ENCODE measurements at places on chromosomes 7 and 10.

DNA sequence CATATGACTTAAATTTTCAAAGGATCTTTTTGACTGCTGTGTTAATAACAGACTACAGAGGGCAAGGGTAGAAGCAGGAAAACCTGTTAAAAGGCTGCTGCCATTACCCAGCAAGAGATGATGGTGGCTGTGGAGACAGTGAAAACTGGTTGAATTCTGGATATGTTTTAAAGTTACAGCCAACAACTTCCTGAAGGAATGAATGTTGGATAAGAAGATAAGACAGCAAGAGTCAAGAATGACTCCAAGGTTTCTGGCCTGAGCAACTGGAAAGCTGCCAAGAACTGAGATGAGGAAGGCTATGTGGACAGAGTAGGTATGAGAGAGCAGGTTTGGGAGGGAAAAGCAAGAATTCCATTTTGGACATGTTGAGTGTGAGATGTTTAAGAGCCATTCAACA is 19.1 kb downstream of the CNOT4 start:
- no peak for DNase-seq

GRCh38 chr7:126750207-126750911 is 502.4 kb downstream of the GRM8 start:
- DNase-seq = no peak

- no peak for DNase-seq
Observed at GRCh38 chr10:87987206-87987605, 123.8 kb downstream of the PTEN start.

DNA sequence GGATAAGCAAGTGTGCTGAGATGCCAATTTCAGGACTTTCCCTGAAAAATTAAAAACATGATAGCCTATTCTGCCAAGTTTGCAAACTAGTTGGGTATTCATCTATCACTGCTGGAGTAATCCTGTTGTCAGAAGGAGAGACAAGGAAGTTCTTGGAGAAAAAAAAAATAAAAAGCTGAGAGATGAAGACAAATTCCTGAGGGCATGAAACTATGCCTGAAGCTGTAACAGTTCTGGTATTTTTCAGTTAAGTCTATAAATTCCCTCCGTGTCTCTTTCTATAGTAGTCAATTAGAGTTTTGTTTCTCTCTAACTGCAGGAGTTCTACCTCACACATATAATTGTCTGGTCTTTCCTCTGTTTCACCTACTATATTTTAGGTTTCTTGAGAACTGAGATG is 95.7 kb downstream of the DGKB start:
- no peak for DNase-seq

DNA sequence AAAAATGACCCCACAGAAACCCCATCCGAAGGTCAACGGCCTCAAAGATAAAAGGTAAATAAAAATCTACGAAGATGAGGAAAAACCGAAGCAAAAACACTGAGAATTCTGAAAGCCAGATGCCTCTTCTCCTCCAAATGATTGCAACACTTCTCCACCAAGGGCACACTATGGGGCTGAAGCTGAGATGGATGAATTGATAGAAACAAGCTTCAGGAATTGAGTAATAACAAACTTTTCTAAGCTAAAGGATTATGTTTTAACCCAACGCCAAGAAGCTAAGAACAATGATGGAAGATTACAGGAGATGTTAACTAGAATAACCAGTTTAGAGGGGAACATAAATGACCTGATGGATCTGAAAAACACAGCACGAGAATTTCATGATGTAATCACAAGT is 127.8 kb downstream of the MACC1 start:
- DNase-seq = no peak

DNA sequence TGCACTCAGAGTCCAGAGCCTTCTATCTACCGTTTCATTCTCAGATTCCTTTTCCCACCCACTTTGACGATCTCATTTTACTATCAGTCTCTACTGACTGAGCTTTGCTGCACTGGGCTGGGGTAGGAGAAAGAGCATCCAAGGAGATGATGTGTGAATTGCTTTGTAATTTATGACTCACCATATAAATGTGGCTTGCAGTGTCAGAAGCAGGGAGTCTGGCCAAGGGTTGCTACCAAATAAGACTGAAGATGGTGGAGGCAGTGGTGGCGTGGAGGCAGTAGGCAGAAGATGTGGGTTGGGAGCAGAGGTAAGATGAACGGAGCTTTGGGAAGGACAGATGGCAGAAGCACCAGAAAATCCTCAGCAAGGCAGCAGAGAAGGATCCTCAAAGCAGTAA is 73.3 kb upstream of the AGK start:
- no peak for DNase-seq

DNA sequence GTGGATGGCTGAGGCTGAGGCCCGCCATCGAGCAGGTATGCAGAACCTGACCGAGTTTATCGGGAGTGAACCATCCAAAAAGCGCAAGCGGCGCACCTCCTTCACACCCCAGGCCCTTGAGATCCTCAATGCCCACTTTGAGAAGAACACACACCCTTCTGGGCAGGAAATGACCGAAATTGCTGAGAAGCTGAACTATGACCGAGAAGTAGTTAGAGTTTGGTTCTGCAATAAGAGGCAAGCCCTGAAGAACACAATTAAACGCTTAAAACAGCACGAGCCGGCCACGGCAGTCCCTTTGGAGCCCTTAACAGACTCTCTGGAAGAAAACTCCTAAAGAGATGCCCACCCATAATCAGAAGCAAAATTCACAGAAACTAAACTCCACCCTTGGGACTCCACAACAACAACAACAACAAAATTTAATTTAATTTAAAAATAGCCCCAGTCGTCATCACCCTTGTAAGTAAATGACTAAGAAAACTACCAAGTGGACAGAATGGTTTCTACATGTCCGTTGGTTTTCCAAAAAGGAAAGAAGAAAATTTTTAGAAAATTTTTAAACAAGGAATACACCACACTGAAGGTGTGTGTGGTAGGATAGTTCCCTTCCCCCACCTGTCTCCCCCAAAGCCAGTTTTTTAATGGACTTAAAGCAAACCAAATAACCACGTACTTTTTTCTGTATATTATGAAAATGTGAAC is 101.7 kb upstream of the YAE1 start:
- DNase-seq = no peak

DNA sequence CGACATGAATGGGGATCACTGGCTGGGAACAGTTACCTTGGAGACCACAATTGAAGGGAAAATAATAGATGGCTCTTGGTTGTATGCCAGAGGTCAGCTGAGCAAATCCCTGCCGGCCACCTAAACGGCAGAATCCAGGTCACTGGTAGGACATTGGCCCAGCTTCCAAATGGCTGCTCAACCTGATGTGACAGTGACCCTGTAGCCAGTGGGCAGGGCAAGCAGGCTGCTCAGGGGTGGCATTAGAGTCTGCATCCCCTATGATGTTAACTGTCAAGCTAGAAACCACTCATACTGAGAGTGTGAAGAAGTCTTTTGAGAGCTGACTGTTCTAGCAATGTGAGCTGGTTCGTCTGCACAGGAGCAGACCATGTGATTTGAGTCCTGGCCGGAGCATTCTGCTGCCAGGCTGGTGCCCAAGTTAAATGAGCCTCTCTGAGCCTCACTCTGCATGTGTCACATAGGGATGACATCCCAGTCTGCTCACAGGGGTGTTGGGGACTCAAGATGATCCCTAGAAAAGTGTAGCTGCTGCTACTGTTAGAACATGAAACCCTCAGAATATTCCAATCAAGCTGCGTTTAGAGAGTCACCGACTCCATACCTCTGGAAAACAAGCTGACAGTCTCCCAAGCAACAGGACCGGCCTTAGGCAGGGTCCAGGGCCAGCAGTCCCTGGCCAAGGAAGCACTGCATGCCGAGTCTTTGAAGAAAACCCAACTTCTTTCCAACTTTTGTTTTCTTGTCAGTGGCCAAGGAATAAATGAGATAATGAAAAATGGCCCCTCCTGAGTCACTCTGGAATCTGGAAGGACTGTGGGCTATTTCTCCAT is 69.7 kb downstream of the VWA2 start:
- DNase-seq = no peak

- DNase-seq = no peak
Observed at GRCh38 chr10:69007260-69007659, 18.7 kb downstream of the KIFBP start.

- no peak for DNase-seq
Observed at GRCh38 chr7:6258440-6259182, 13.8 kb downstream of the CYTH3 start.

- DNase-seq = no peak
Observed at GRCh38 chr10:77494327-77494726, 143.3 kb downstream of the KCNMA1 start.

GRCh38 chr10:44258019-44258418 is 126.9 kb downstream of the CXCL12 start:
- DNase-seq = no peak

DNA sequence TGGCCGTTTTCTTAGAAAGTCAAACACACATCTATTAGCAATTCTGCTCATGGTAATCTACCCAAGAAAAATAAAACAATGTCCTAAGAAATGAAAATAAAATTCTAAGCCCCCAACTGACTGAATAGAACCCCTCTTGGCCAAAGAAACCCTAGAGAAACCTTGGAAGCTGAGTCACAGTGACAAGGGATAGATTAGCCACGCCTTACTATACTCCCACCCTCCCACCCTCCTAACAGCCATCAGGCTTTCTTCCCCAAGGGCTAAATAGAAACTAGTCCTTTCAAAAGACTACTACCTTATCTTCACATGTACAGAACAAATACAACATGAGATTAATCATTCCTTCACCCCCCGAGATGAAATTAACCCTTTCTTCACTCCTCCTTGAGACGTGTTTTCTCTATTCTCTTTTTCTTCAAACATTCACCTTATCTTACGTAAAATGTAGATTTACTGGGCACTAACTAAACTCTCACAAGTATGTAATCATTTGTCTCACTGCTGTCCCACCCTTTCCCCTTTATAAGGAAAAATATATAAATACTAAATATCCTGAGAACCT is 57.5 kb downstream of the HTR7 start:
- no peak for DNase-seq

GRCh38 chr7:106329971-106330733 is 45.4 kb upstream of the NAMPT start:
- DNase-seq = no peak

DNA sequence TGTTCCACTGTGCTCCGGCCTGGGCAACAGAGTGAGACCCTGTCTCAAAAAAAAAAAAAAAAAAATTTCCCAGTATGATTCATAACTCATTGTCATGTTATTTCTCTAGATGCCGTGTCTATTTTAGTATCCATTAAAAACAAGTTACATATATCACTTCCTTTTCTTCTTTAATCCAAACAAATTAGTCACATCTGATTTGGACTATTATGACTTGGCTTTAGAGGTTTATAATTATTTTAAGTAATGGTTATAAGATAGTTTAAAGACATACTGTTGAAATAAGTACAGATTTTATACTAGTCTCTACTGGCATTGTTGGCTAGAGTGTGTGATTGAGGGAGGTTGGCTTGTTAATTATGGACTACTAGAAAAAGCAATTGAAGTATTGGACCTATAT is 53.3 kb downstream of the ZMYND11 start:
- DNase-seq = no peak

DNA sequence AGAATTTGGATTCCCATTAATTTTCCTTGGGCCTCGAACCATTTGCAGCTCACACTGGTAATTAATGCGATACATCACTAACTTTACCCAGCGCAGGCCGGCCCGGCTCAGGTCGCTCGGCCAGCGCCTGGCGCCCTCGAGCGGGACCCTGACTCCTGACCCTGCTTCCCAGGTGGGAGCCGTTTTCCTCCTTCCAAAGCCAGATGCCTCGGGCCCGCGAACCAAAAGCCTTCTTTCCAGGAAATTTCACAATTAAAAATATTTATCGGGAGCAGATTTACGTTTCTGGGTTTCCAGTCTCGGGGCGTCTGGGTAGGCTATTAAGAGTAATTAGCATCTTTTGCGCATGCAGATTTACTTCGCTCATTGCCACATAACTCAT is 12.2 kb downstream of the LBX1 start:
- DNase-seq = no peak

DNA sequence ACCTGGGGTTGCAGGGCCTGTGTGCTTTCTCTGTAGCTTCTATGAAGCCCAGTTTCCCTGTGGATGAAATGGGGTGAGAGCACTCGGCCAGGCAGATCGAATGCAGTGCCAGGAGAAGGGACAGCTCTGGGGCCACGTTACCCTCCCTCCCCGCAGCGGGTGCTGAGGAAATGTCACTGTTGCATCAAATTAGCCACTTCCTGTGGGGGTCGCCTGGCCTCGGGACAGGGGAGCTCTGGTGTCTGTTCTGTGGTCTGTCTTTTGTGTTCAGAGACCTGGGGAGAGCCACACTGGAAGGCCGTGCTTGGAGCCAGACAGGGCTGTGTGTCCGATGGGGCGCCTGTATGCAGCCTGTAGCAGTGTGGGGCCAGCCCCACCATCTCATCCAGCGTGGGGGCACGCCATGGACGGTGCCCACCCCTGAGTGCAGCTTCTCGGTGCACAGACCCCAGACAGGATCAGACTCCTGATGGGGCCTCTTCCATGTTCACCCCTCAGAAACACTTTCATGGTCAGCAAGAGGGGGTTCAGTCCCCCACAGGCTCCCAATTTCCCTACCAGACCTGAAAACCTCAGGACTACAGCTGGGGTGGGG is 13.6 kb downstream of the TTYH3 start:
- no peak for DNase-seq

- no peak for DNase-seq
Observed at GRCh38 chr7:97601931-97602457, 129.9 kb upstream of the TAC1 start.

DNA sequence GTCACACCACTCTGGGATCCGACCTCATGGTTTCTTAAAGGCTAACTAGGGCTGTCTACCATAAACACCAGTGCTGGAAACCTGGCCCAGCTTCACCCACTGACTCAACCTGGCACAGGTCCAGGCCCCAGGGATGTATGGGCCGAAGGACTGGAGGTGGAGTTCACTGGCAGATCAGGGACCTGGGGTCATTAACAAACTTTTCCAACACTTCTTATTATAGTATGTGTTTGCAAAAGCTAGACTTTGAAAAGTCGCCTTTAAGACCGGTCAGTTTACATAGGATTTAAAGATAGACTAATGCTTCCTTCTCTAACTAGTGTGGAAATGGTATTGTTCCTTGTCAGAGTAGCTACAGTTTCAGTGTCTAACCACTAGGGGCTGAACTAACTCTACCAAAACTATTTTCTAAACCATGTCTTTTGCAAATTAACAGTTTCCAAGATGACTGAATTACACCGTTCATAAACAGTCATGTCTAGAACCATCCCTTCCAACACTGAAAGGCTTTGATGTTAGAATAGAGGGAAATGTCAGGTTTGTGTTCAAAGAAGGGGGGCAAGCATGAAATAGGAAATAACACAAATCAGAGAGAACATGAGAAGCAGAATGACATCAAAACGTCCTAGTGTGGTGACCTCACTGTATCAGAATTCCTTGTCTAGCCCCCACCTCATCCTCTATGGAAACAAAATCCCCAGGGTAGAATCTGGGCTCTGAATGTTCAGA is 29.7 kb downstream of the STN1 start:
- no peak for DNase-seq

GRCh38 chr10:67302701-67303100 is 376.9 kb downstream of the LRRTM3 start:
- no peak for DNase-seq

All from activated gamma-delta T cell (primary cell).